Muscle of leg (tissue), 16 donors: ENCODE measurements at places on chromosomes 7 and 10. TPM values are rescaled to one million over a fixed set of nuclear protein-coding genes. Genes with fewer than 3 reads are reported as not detected.

PIP4K2A gene
- 18.3 TPM for total RNA-seq

HOXA3 gene
- 4.7 TPM for total RNA-seq

TMEM254 gene
- 10.1 TPM for total RNA-seq

THSD7A gene
- total RNA-seq: 3.8 TPM

ARHGEF5 gene
- 0.93 TPM for total RNA-seq

CFAP58 gene
- total RNA-seq: 0.22 TPM

SLC26A5 gene
- total RNA-seq: not detected

TWNK gene
- total RNA-seq: 5.9 TPM

COBL gene
- 60.6 TPM for total RNA-seq

CPA1 gene
- total RNA-seq: 3.6 TPM

CNTNAP2 gene
- total RNA-seq: 9.4 TPM

TMEM176B gene
- total RNA-seq: 7.7 TPM

ANK3 gene
- total RNA-seq: 69.6 TPM

DNAJC2 gene
- total RNA-seq: 21.2 TPM

RHBDD2 gene
- 9.1 TPM for total RNA-seq

SFTPA1 gene
- total RNA-seq: not detected

CUTC gene
- 21.4 TPM for total RNA-seq

C7orf33 gene
- 0.27 TPM for total RNA-seq

CRPPA gene
- total RNA-seq: 6.6 TPM

PAX2 gene
- total RNA-seq: not detected

NPY gene
- 13.6 TPM for total RNA-seq
